Fibroblast of skin of left biceps (primary cell): ENCODE measurements at places on chromosomes 12 and 14.

DNA sequence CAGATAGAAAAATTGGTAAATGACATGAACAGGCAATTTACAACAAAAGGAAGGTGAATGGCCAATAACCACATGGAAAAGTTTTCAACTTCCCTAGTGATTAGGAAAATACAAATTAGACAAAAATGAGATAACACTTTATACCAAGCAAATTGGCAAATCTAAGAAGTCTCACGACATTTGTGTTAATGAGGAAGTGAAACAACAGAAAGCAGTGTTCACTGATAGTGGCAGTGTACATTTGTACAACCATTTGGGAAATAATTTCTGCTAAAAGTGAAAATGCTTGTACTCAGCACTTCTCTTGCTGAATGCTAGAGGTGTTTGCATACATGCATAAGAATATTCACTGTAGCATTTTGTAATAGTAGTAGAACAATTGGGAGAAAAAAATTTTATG is 126.6 kb downstream of the LLPH start:
- DNase-seq: no peak

GRCh38 chr12:442235-442884 is 17.4 kb upstream of the B4GALNT3 start:
- DNase-seq: no peak

DNA sequence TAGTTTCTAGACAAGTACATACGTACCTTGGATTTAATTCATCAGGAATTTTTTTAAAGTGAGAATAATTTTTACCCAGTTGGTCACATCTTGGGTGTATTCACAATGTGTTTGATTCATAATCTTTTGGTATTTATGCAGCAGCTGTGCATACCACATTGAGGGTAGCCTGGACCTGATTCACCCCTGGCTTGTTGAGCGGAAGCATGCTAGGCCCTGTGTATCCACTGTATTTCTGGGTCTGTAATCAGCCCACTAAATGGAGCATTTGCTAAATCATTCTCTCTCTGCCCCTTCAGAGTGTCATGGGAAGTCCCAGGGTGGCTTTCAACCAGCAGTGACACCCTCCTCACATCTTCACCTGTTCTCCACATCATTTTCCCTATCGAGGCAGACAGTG is 203.8 kb upstream of the RGS6 start:
- no peak for DNase-seq

DNA sequence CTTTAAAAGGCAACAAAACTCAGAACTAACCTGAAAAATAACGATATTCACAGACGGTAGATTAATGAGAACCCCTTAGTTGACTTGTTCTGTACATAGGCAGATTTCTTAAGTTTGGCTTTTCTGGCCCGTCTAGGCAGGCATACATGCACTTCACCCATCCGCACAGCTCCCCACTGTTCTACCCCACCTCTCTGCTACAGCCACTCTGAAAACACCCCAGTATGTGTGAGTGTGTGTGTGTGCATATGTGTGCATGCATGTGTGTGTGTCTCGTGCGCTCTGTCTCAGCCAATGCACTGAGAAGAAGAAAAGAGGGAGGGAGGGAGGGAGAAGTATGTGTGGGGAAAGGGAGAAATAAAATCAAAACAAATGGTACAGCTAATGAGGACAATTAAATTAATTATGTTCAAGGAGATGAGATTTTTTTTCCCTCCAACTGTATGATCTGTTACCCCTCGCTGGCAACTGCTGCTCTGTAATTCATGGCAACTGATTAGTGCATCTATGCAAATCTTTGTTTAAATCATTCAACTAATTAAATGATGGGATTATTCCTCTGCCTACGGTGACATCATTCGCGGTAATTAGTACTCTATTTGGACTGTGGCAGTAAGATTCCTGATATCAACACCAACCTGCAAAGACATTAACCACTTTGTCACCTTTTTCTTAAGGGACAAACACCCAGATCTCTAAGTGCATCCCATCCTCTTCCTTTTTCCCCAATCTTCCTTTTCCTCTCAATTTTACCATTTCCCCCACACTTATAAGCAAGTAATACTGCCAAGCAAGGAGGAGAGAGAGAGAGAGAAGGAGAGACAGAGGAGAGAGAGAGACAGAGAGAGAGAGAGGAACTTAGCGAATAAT is 2.2 kb upstream of the LMO3 start:
- DNase-seq: no peak

DNA sequence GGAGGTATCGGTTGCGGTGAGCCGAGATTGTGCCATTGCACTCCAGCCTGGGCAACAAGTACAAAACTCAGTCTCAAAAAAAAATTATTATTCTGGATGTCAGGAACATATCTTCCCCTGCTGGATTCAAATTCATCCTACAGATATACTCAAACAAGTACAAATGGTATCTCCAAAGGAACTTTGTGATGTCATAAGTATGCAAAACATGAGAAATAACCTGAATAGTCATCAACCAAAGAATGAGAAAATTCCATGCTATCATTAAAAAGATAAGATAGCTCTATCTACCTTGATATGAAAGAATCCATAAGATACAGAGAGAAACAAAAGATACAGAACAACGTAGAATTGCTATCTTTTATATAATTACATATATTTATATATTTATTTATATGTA is 67.7 kb downstream of the EEA1 start:
- DNase-seq: no peak

DNA sequence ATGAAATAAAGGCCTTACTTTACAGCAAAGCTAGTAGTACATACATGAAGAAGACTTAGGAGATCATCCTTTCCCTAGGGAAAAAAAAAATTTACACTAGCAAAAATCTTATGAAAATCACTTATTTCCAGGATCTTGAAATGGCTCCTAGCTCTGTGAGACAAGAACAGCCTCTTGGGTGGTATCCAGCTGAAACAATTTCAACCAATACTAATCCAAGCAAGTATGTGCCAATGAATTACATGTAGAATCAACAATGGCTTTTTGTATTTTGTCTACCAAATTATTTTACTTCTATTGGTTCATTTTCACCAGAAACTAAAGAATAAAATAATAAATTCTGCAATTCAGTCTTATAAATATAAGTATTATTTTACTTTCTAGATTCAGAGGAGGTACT is 2.7 kb upstream of the SLCO1A2 start:
- no peak for DNase-seq

DNA sequence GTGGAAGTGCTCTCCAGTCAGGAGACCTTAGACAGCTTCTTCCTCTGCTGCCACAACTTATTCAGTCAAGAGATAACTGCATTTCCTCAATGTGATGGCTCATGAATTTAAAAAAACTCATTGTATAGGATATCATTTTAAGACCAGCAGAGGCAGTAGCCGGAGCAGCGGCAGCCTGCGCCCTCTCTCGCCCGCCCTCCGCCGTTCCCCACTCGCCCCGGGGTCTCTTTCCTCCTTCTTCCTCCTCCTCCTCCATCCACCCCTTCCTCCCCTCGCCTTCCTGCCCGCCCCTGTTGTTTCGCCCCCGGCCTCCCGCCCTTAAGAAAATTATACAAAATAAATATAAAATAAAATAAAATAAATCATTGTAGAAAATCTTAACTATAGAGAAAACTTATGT is 687.6 kb downstream of the FLRT2 start:
- no peak for DNase-seq

GRCh38 chr12:122830517-122831214 is 4.6 kb upstream of the HIP1R start:
- DNase-seq: no peak

- DNase-seq: no peak
These were observed 194.4 kb downstream of the KIF26A start for GRCh38 chr14:104332634-104333270.

DNA sequence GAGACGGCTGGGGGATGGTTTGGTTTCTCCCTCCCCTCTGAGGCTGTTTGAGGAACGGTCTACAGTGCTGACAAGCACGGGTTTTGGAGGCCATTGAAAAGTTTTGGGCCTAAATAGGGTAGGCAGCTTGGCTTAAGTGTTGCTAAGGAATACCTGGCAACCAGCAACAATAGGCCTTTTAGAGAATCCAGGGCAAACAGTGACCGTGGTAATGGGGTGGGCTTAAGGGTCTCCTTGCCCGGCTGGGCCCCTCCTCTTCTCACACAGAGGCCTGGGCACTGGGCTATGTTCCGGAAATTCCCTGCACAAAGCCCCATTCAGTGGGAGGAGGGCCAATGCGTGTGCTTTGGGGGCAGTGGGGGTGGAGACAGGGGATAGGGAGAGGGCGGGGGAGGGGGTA is 55.4 kb downstream of the ASCL1 start:
- DNase-seq: no peak

DNA sequence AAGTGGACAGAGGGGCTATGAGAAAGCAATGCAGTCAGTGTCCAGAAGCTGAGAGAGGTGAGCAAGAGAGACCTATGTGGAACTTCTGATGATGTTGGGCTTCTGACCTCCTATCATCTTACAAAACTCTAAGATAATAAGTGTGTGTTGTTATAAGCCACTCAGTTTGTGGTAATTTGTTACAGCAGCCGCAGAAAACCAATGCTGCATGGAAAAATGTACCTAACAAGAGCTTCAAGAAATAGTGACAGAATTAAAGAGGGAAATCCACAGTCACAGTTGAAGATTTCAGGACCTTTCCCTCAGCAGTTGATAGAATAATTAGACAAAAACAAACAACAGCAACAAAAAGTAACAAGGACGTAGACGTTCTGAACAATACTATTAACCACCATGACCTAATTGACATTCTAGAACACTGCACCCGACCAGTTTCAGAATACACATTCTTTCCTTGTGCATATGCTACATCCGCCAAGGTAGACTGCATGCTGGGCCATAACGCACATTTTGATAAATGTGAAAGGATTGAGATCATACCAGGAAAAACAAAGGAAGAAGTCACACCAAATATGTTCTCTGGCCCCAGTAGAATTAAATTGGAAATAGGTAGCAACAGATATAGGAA is 1.8 kb upstream of the EVL start:
- no peak for DNase-seq

- DNase-seq: no peak
These were observed 78.3 kb downstream of the DDX51 start for GRCh38 chr12:132065609-132066344.

DNA sequence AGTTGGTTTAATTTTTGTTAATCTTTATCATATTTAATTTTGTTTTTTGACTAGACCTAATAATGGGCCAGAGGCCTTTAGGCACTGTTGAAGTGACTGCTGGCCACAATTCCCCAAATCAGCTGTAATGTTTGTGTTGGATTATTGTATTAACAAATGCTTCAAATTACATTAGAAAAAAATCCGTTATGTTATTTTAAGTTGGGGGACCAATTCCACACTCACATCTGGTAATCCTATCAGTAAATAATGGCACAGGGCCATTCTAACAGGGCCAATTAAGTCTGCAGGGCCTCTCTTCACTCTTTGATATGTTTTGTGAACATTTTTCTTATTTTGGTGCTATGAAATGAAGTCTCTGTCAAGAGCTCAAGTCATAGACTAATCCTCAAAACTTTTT is 39.6 kb downstream of the CHST11 start:
- DNase-seq: no peak
